ENCODE measurements at places on chromosomes 2 and 18. TPM values are rescaled to one million over a fixed set of nuclear protein-coding genes. Genes with fewer than 3 reads are reported as not detected.

The SPATA3 gene
- not detected for total RNA-seq

The SPOPL gene
- total RNA-seq = 21.4 TPM

The COL4A3 gene
- total RNA-seq = 0.25 TPM

The TUBB6 gene
- 487 TPM for total RNA-seq

The SCTR gene
- not detected for total RNA-seq

The CHRNG gene
- total RNA-seq = not detected

The MAP3K19 gene
- not detected for total RNA-seq

The APCDD1 gene
- not detected for total RNA-seq

The TMEM198 gene
- total RNA-seq = 0.77 TPM

The TTN gene
- total RNA-seq = 1.7 TPM

The CNTNAP5 gene
- not detected for total RNA-seq

The TACR1 gene
- total RNA-seq = 0.22 TPM

The KCNIP3 gene
- total RNA-seq = 4.9 TPM

The CAVIN2 gene
- total RNA-seq = 1.2 TPM

The BOLL gene
- total RNA-seq = not detected

The POU3F3 gene
- not detected for total RNA-seq

The DLGAP1 gene
- total RNA-seq = 0.12 TPM

The ATP6V1C2 gene
- total RNA-seq = under 0.01 TPM

The ARL5A gene
- 80.6 TPM for total RNA-seq

The TMEM178A gene
- total RNA-seq = 1.4 TPM

The C2orf15 gene
- not detected for total RNA-seq

The LDAH gene
- 23.4 TPM for total RNA-seq

The TDRD15 gene
- not detected for total RNA-seq

The ACTR2 gene
- total RNA-seq = 162 TPM

The ASIC4 gene
- total RNA-seq = 0.25 TPM

The MAP2 gene
- 13.4 TPM for total RNA-seq

The SLC11A1 gene
- 0.25 TPM for total RNA-seq

The CD28 gene
- total RNA-seq = not detected

The LYPD6B gene
- total RNA-seq = not detected

The DYSF gene
- total RNA-seq = 0.66 TPM

The ALLC gene
- not detected for total RNA-seq

The ZCCHC2 gene
- total RNA-seq = 5.6 TPM

The KYNU gene
- 16.6 TPM for total RNA-seq

The MOGAT1 gene
- total RNA-seq = not detected

The EPAS1 gene
- 33.1 TPM for total RNA-seq

The EPB41L3 gene
- total RNA-seq = 8.7 TPM

The LAMA3 gene
- 30.5 TPM for total RNA-seq

The IL1F10 gene
- total RNA-seq = not detected

The UGT1A9 gene
- not detected for total RNA-seq

The FBXO41 gene
- total RNA-seq = 2.1 TPM

The TXNDC2 gene
- 0.22 TPM for total RNA-seq

The SALL3 gene
- not detected for total RNA-seq

The SCN1A gene
- total RNA-seq = 0.11 TPM

The CFAP221 gene
- total RNA-seq = not detected

The ASB18 gene
- total RNA-seq = not detected

The ITPRIPL1 gene
- 5.1 TPM for total RNA-seq

The TMEFF2 gene
- total RNA-seq = 0.22 TPM

The C2orf80 gene
- total RNA-seq = not detected

The VWC2L gene
- under 0.01 TPM for total RNA-seq

The NYAP2 gene
- not detected for total RNA-seq

The AMMECR1L gene
- total RNA-seq = 16.4 TPM

Measured in uterine smooth muscle cell (primary cell).